ENCODE measurements at places on chromosomes 12 and 14. TPM values are rescaled to one million over a fixed set of nuclear protein-coding genes. Genes with fewer than 3 reads are reported as not detected.

Gene OAS2
- total RNA-seq, result 3.1 TPM

Gene HOXC12
- 0.22 TPM for total RNA-seq

Gene KRT73
- total RNA-seq, result not detected

Gene PZP
- 0.59 TPM for total RNA-seq

Gene PSMA3
- total RNA-seq, result 82.8 TPM

Gene DLK1
- total RNA-seq, result not detected

Gene ANHX
- not detected for total RNA-seq

Gene ACOT4
- total RNA-seq, result 0.63 TPM

Gene PRICKLE1
- total RNA-seq, result 31.6 TPM

Gene IFT43
- total RNA-seq, result 16.2 TPM

Gene PSMC6
- 68.2 TPM for total RNA-seq

Gene TSPAN19
- not detected for total RNA-seq

Gene TAS2R13
- total RNA-seq, result 1.8 TPM

Gene MYBPC1
- total RNA-seq, result 1.5 TPM

Gene TAMALIN
- total RNA-seq, result 34.8 TPM

Gene LHX5
- total RNA-seq, result not detected

Gene ZNF10
- 19.2 TPM for total RNA-seq

Gene PPP1R36
- total RNA-seq, result 3.9 TPM

Gene TAS2R8
- not detected for total RNA-seq

Gene POLE2
- total RNA-seq, result 1.1 TPM

Gene TSPAN9
- 32.6 TPM for total RNA-seq

Gene PTHLH
- total RNA-seq, result 4.3 TPM

Gene TMEM132C
- 14.4 TPM for total RNA-seq

Gene RFLNA
- total RNA-seq, result 19.4 TPM

Gene GPR84
- total RNA-seq, result 0.42 TPM

Gene CIROP
- total RNA-seq, result not detected

Gene PPP2R5C
- total RNA-seq, result 63.3 TPM

Gene RNF212B
- total RNA-seq, result not detected

Gene SLC39A2
- total RNA-seq, result not detected

Gene TGFB3
- 3.1 TPM for total RNA-seq

Gene DACT1
- 54.6 TPM for total RNA-seq

Gene SLC17A8
- total RNA-seq, result not detected

Gene PRH2
- 2.0 TPM for total RNA-seq

Gene DPY19L2
- 19.7 TPM for total RNA-seq

Gene NGB
- not detected for total RNA-seq

Gene ASB8
- total RNA-seq, result 25.7 TPM

Gene SCNN1A
- total RNA-seq, result 17.5 TPM

Gene SMOC1
- 14.4 TPM for total RNA-seq

Gene DCN
- total RNA-seq, result 2,013 TPM

Gene BMP4
- total RNA-seq, result 5.1 TPM

Gene FBLN5
- total RNA-seq, result 167 TPM

Gene ART4
- 2.4 TPM for total RNA-seq

Gene VDR
- 0.87 TPM for total RNA-seq

Gene BDKRB1
- total RNA-seq, result 0.63 TPM

All from tibial nerve (tissue), 4 donors.